ENCODE measurements at places on chromosomes 1 and 21.

DNA sequence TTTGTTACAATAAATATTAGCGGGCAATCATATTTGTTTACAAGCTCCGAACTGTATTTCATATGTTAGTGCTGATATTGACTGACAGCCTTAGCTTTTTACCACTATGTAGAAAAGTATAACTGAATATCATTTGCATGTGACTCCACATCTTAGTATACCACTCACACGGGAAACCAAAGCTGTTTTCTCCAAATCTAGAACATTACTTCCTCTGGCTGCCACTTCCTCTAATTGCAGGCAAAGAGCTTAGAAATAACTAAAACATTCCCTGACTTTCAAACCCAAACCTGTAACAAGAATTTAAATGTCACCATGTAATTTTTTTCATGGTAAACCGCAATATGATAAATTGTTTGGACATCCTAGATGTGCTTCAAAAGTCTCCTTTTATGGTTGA is 174.7 kb downstream of the LBR start:
- no peak overlapping the region for H3K27ac ChIP-seq
- H3K27me3 ChIP-seq, result no peaks in the 10 kb centered on the region
- H3K4me3 ChIP-seq, result no peak overlapping the region
- no peaks in the 10 kb centered on the region for H3K36me3 ChIP-seq
- no peak for DNase-seq
- H3K4me1 ChIP-seq, result no peaks in the 10 kb centered on the region

- H3K27ac ChIP-seq, result no peak overlapping the region
- H3K4me1 ChIP-seq, result no peaks in the 10 kb centered on the region
- H3K36me3 ChIP-seq, result no peaks in the 10 kb centered on the region
- no peaks in the 10 kb centered on the region for H3K27me3 ChIP-seq
- no peak overlapping the region for H3K4me3 ChIP-seq
Observed at GRCh38 chr1:34642679-34643078, 112.2 kb upstream of the GJB5 start.

DNA sequence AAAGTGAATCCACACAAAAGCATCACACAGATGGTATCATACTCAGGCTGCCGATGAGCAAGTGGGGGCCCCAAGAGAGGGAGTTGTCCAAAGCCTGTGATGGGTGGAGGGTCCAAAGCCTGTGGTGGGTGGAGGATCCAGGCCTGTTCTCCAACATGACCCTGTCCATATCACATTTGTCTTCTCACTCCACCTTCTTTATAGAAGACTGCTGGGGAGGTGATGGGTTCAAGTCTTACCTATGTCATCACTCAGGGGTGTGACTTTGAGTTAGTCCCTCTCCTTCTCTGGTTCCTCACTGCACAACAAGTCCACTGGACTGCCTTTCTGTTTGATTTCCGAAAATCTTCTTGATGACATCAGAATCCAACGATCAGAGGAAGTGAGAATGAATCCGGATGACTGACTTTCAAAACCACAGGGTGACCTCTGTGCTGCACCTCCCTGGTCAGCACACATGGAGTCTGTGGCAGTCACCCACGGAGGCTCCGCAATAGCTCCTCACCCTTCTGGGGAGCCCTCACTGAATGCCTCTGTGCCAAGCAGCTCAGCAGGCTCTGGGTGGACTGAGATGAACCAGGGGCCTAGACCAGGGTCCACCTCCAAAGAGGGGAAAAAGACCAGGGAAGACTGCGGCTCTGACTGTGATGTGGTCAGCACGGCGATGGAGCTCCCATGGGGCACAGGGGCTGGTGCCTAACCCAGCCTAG is 166.8 kb downstream of the HIVEP3 start:
- peaks cover 5% of the 10 kb centered on the region for H3K4me1 ChIP-seq
- no peak overlapping the region for H3K27ac ChIP-seq
- no peak overlapping the region for H3K4me3 ChIP-seq
- no peaks in the 10 kb centered on the region for H3K36me3 ChIP-seq
- no peaks in the 10 kb centered on the region for H3K27me3 ChIP-seq
- DNase-seq, result no peak

- H3K4me3 ChIP-seq, result no peak overlapping the region
- no peaks in the 10 kb centered on the region for H3K4me1 ChIP-seq
- H3K36me3 ChIP-seq, result no peaks in the 10 kb centered on the region
- DNase-seq, result no peak
- no peak overlapping the region for H3K27ac ChIP-seq
- H3K27me3 ChIP-seq, result no peaks in the 10 kb centered on the region
Observed at GRCh38 chr1:87143413-87144135, 185.1 kb upstream of the LMO4 start.

GRCh38 chr1:14599183-14599791 is 802 bp downstream of the KAZN start:
- H3K36me3 ChIP-seq, result no peaks in the 10 kb centered on the region
- no peak overlapping the region for H3K27ac ChIP-seq
- peak; percentile 43 for DNase-seq
- H3K4me3 ChIP-seq, result peak overlapping the region; percentile 89

GRCh38 chr1:62415687-62416086 is 21.2 kb upstream of the USP1 start:
- no peak for DNase-seq
- no peak overlapping the region for H3K27ac ChIP-seq
- H3K4me3 ChIP-seq, result no peak overlapping the region
- H3K27me3 ChIP-seq, result no peaks in the 10 kb centered on the region
